ENCODE measurements at places on chromosomes 6 and 20.
A peak's percentile ranks its signal among the peaks of the same experiment; 100 is the strongest.

GRCh38 chr6:125780540-125781313, 10.0 kb upstream of the NCOA7 start:
- DNase-seq = peak; percentile 97

DNA sequence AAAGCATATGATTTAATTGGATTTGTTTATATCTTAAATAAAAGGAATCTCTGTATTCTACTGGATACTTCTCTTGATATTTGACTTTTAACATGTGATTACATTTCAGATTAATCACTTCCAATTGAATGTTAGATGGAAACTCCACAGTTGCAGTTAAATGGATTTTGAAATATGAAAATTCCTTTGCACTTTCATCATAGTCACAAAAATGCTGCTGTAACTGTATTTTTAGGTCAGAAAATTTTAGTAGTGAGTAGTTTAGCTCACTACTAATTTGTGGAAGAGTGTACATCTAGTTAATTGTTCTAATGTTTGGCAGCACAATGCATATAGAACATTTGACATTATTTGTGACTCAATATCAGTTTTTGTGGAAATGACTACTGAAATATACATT, 26.8 kb downstream of the PTCHD4 start:
- no peak for DNase-seq

DNA sequence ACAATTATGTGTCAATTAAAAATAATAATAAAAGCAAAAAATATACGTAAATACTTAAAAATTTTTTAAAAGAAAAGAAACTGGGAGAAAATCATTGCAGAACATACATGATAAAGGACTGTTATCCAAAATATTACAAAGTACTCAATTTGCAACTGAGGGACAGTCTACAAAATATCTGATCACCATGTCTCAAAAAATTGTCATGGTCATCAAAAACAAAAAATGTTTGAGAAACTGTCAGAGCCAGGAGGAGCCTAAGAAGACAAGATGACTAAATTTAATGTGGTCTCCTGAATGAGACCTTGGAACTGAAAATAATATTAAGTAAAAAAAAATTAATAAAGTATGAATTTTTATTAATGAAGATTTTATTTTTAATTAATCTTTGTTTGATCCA, 43.5 kb downstream of the DTNBP1 start:
- no peak for DNase-seq

DNA sequence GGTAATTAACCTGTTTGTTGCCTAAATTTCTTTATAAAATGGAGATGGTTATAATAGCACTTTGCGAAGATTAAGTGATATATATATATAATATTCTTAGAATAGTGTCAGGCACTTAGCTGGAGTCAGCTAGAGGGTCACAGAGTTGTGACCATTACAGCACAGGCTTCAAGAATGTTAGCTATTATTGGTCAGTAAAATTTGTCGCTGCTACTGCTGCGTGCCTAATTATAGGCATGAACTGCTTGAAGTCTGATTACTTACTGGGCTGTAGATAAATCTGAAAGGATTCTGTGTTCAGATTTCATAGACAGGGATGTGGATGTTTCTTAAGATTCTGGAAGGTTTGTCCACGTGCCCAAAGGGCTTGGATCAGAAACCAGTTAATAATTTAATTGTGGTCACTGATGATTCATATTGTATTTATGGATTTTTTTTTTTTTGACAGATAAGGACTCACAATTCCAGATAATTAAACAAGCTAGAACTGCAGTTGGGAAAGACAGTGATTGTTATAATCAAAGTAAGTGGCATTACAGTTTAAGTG, 4.7 kb downstream of the SNRNP48 start:
- no peak for DNase-seq

DNA sequence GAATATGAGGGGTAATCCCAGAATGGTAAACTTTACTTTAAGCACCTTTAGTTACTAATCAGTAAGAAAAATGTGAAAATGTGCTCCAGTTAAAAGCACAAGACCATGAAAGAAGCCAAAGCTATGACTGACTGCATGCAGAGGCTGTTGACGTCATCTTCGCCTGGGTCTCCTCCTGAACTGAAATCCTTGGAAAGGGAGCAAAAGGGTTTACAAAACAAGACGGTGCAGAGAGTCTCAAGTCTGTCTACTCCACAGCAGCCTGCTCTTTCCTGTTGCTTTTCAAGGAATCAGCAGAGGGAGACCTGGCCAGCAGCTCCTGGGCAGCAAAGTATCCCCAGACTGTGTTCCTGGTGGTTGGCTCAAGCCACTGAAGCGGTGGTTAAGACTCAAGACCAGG, 10.2 kb downstream of the FKBP1A start:
- DNase-seq = no peak

DNA sequence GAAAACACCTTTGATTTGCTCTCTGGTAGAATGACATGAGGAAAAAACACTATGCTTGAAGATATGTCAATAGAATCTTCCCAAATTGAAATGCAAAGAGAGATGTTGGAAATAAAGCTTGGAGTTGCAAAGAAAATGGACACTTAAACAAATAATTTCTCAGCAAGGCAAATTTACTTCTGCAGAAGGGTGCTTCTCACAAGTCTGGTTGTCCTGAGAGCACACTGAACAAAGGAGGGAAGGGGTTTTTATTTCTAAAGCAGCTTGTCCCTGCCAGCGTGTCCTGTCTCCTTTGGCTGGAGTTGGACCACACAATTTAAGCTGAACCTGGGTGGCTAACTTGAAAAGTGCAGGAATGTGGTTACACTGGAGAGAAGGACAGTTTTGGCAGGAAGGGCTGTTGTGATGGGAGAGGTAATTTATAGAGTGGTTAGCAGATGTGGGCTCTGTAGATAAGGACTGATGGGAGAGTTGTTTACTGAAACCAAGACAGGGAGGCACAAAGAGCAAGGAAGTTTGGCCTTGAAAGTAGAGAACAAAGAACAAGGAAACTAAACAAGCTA, 454.6 kb upstream of the EYS start:
- DNase-seq = no peak

- no peak for DNase-seq
Measured at GRCh38 chr6:21507811-21508210, 85.7 kb upstream of the SOX4 start.

DNA sequence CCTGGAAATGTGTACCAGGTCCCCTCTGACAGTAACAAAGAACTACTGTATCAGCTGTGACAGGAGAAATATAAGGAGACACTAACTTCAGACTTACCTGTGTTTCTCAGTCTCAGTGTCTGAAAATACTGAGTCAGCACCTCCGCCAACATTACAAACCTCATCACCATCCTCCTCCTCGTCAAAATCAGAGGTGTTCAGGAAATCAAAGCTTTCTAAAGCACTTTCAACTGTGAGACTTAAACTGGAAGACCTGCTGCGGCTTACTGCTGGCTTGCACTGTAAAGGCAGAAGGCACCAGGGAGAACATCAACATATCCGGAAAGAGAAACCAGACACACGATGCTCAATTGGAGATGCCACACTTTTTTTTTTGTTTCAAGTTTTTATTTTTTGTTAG, 40.3 kb upstream of the ARMH2 start:
- no peak for DNase-seq

GRCh38 chr20:59268870-59269269, 31.5 kb upstream of the EDN3 start:
- no peak for DNase-seq

GRCh38 chr20:33796263-33796906, 14.8 kb upstream of the CHMP4B start:
- peak; percentile 97 for DNase-seq

DNA sequence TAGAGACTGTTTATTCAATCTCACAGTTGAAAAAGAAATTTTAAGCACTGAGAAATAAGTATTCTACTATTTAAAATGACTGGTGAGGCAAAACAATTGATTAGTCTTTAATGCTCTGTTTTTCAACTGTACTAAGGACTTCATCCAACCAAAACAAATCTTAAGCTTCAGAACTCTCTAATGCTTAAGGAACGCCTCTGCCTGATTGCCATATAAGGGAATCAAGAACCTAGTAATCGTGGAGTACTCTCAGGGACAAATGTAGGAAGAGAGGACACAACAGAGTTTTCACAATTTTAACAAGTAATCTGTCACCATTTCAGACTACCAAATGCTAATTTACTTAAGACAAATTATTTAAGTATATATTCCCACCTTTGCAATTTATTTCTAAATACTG, 16.1 kb downstream of the FBXO30 start:
- DNase-seq = no peak

- DNase-seq = no peak
Measured at GRCh38 chr20:36097337-36098151, 57.0 kb upstream of the EPB41L1 start.

DNA sequence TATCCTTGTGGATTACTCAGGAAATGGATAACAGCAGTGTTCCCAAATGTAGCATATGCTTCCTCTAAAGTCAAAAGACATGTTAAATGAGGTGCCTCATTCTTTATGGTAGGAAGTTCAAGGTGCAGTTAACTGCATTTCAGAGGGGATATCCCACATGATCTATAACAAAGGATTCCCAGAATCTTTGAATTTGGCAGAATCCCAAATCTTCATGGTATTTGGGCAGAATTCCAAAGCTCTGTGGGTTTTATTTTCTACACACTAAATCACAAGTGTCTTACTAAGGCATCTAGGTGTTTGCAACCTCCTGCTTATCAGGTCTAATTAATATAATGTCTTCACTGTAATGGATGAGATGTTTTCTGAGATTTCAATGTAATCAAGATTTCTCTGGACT, 364.3 kb upstream of the MAN1A1 start:
- DNase-seq = no peak

DNA sequence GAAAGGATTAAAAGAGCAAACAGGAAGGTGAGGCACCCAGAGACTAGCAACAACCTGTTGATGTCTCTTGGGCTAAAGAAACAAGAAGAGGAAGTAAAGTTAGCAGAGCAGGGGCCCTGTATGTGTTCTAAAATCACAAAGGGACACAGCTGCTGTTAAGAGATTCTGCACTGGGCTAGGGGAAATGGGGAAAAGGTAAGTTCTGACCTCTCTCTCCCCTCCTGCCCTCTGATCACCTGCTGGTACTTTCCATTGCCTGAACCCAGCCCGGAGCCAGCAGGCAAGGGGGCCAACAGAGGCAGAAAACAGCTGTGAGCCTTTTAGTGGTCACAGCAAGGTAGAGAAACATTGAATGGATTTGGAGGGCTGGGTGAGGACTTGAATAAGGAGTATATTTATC, 13.5 kb upstream of the CNR1 start:
- DNase-seq = no peak

- no peak for DNase-seq
Measured at GRCh38 chr20:44644667-44645131, 6.8 kb downstream of the ADA start.

DNA sequence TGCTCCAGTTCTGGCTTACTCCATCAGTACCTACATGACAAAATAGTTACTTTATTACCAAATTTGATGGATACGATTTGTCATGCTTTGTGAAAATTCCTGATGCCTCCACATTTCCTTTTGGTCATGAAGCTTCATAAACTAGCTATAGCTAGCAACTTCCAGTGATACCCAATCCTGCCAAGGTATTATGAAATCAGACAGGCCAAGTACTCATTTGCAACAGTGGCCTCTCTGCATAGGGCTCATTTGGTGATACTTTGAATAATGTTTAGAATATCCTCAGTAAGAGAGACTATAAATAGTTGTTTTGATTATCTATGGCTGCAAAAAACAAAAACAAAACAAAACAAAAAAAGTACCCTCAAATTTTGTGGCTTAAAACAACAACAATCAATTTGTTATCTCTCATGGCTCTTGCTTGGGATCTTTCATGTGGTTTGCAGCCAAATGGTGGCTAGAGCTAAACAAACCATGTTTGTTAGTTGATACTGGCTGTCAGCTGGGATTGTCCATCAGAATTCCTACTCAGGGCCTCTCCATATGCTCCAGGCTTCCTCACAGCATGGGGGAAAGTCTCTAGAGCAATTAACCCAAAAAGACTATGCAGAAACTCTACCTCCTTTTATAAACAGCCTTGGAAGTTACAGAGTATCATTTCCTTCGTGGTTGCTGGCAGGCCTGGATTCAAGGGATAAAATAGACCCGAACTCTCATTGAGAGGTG, 10.1 kb upstream of the PRL start:
- no peak for DNase-seq

DNA sequence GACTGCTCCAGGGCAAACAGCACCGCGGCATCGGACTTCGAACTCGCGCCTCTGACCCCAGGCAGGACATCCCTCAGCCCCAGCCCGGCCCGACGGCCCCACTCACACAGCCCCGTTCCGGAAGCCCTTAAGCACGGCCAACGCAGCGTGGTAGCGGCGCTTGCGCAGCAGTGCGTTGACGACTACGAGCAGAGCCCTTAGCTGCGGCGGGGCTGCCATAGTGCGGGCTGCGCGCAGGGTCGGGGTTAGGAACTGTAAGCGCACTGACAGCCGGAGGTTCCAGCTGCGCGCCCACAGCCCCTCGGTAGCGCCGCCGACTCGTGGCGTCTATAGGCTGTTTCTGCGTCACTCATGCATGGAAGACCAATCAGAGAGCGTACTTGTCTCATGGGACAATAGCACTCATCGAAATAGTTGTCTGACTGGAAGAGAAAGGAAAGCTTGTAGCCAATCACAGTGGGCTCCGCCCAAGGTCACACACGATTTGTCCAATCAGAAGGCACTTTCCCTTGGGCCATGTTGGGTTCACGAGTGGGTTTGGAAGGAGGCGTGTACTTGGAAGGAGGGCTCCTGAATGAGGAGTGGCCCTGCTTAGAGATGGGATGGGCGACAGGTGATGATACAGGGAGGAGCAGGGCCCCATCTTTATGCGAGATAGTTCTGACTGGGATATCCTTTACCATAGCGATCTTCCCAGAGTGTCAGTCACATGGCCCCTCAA, at the start of gene PXMP4:
TSS of gene PXMP4 (minus strand) at position 322 of the 721 bp plus-strand sequence. CDS start at position 219, 103 bp downstream.
- DNase-seq = peak; percentile 99

GRCh38 chr6:134080171-134080795, 27.9 kb upstream of the SLC2A12 start:
- DNase-seq = peak; percentile 49

DNA sequence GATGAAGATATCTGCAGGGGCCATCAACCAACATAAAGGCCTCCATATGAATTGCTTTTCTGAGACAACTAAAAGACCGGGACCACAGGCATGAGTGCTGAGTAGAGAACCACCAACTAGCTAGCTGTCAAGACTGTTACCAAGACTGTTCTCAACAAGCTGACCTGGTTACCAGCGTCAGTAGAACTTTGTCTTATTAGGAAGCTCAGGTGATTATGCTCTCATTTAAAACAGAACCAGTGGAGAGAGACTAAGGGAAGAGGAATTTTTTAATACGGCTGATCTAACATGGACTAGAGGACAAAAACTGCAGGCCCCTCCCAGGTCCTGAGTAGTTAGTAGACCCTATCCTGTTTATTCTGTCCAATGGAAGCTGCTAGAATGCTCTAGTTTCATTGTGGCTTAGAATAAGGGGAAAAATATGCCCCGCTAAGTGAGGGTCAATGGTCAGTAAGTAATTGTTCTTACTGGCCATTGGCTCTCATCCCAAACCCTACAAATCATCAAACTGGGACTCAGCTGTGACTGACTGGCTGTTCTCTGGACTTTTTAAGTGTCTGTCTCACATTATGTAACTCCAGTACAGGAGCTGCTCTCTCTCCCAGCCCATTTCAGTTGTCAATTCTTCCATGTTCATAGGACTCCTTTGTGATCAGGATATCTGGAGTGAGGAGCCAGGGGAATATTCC, 3.8 kb upstream of the DYNLRB1 start:
- no peak for DNase-seq

- no peak for DNase-seq
Measured at GRCh38 chr6:67016921-67017460, 1310.0 kb upstream of the EYS start.
